ENCODE measurements at places on chromosomes 13 and 19.
A peak's percentile ranks its signal among the peaks of the same experiment; 100 is the strongest.

DNA sequence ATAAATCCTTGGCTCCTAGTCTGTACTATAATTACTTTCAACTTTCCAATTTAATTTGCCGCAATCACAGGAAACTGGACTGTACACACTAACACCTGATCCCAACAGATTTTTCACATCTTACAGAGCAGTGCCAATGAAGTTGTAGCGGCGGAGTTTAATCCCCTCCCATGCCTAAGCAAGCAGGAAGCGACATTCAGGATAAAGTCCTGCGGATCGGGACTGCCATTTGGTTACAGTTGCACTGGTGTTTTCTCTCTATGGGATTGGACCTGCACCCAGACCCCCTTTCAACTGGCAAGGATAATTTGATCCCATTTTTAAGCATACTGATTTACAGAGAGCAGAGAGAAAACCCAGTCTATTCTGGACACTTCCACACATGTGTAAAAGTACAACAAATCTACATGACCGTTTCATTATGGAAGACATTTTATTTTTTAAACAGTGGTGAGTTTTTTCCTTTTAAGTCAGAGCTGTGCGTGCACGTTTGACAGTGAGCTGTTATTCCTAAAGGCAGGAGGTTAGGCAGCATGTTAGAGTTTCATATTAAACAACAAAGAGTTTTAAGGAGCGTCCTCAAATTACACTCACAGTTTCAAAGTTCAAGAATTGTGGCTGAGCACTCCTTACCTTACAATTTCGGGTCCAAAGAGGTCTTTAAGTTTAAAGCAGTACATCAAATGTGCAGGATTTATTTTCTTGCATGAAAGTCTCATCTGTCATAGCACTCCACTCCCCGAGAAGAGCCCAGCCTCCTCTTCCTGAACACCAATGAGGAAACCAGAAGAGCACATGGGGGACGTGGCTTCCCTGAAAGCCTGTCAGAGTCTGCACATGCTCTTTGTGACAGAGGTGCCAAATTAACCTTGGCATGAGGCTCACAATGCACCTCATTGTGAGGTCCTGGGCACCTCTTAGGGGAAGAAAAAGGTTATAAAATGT lies 141.6 kb upstream of the RFC3 start:
- DNase-seq, result peak; percentile 65

DNA sequence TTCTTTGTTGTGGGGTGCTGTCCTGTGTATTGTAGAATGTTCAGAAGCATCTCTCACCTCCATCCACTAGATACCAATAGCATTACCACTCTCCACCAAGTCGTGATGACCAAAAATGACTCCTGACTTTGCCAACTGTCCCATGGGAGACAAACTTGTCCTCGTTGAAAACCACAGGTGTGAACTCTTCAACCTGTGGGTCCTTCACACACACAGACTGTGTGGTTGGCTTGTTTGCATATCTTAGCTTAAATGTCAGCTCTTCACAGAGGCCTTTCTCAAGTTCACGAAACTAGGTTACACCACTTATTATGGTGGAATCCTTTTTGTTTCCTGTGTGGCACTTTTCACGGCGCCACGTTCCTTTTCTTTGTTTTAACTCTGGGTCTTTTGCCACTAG lies 6.8 kb downstream of the GPC5 start:
- no peak for DNase-seq

GRCh38 chr19:18995804-18996241 lies 37.5 kb downstream of the SUGP2 start:
- DNase-seq, result peak; percentile 88

DNA sequence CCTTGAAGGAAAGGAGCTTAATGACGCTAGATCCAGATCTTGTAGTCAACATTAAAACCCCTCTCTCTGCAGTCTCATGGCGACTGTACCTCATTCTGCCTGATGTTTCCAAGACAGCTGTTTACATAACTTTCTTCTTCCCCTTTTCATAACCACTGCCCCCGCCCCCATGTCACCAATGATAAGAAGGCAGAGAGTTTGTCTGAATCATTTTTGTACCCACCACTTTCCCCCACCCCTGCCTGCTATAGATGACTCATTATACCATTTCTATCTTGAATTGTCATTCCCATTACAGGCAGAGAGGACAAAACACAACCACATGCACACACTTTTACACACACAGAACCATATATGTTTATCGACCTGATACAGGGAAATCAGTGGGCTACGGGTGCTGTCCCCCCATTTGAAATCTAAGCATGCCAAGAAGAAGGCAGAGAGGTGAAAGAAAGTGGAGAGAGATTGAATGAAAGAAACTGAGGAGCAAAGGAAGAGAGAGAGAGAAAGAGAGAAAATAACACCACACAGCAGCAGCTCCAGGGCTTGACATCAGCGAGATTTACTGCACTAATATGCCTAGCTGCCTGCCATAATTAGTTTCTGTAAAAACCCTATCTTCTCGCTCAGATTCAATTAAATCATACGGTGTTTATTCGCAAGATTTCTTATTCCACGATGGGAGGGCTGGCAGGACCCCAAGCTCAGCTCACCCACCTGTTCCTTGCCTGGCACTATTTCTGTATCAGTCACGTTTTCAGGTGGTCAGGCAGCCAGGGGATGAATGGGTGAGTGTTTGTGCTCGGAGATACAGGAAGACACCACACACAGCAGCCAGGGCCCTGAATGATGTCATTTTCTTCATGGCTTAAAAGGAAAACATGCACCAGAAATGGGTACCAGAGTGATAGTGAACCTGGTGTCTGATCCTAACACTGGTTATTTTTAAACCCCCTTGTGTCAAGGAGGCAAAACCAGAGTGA lies 114.3 kb upstream of the SERP2 start:
- DNase-seq, result peak; percentile 56

DNA sequence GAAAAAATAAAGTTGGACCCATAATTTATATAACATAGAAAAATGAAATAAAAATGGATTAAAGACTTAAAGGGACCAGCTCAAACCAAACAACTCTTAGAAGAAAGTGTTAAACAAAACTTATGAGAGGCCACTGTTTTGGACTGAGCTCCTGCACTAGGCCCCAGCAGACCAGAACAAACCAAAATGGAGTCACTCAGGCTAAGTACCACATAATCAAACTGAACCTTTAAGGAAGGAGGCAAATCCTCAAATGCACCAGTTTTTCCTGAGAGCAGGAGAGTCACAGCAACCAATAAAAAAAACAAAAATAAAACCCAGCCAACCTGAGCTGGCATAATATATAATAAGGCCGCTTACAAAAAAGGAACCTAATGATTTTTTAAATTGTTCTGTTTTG lies 10.3 kb upstream of the OR10H1 start:
- no peak for DNase-seq

GRCh38 chr13:56864451-56864850 lies 276.3 kb upstream of the PRR20A start:
- DNase-seq, result no peak

GRCh38 chr19:11100049-11100448 lies 10.8 kb downstream of the LDLR start:
- DNase-seq, result no peak

DNA sequence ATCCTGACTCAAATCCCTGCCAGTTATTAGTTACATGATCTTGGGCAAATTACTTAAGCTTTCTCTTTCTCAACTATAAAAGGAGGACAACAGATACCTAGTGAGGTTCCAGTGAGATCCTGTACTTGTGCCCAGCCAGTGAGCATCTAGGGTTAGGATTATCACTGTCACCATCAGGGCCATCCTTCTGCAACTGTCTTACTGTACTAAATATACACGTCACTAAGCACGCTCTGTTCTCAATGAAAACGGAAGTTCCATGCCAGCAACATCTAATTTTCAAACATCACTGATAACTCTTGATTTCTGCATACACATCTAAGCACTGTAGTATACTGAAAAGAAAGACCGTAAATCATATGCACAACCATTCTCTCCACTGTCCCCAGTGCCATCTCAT lies 70.0 kb downstream of the FOXO1 start:
- DNase-seq, result no peak

GRCh38 chr13:95948656-95949055 lies 104.5 kb downstream of the UGGT2 start:
- DNase-seq, result peak; percentile 29

DNA sequence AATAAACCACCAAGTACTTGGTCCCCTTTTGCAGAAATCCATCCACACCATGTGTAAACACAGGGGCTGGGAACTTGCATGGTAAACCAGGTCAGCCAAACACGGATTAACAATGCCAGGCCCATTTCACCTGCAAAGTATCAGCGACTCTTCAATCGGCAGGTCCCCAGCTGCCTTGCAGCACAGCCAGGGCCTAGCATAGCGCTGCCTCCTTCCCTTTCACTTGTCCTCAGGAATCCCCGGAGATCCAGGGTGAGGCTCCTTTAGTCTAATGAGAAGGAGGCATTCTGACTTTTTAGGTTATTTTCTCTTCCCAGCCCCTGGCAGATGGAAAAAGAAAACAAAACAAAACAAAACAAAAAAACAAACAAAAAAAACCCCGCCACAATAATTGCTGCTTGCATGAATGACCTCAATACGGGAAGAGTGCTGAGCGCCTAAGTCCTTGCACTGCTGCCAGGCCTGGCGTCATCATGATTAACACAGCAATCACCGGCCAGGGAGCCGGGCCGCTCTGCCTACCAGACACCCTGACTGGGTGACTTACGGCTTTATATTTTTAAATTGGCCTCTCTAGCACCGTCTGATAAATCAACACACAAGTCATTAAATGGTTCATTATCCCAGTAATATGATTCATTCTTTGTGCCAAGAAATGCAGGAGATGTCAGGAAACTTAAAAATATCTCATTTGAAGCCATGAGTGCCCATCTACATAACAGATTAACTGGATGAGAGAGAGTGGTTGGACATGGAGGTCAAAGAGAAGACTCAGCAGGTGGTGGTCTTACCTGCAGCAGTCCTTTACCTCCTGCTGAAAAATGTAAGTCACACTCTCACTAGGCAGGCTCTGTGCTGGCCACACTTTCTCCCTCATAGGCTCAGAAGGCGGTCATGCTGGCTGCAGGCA lies 692.7 kb downstream of the UQCRFS1 start:
- peak; percentile 61 for DNase-seq

DNA sequence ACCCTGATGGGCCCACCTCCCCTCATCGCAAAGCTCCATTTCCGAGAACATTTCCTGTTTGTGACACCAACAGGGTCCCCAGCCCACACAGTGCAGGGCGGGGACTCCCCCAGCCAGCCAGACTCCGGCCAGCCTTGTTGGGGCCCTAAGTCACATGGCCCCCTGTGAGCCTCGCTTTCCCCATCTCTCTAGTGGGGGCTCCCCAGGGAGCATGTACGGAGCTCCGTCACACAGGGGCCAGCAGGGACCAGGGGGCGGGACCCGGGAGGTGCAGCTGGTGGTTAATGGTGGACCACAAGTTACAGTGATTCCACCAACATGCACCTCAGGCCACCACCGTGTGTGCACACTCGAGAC lies 1.7 kb downstream of the TBXA2R start:
- no peak for DNase-seq

DNA sequence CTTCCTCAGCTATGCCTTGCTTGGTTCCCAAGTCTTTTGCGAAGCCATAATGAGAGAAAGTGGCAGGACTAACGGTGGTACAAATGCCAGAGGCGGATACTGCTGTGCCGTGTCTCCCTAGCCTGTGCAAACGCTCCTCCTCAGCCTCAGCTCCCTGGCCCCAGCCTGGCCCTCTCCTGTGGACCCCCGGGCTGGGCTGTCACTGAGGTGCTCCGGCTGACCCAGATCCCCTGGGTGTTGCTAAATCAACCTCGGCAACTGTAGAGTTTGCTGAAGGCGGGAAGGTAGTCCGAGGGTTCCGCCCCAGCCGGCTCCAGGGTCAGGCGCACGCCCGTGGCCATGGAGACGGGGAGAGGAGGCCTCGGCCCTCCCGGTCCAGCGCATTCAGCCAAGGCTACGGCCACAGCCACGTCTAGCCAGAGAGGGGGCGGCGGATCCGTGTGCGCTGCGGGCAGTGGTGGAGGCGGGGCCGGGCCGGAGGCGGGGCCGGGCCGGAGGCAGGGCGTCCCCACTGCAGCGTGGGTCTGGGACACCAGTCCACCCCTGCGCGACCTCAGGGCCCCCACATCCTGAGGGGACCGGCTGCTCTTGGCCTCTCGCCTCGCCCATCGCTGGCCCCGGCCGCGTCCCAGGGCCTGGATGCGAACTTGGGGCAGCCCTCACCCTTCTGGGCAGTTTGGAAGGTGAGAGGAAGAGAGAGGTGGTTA lies 16.4 kb upstream of the ZNF492 start:
- no peak for DNase-seq

DNA sequence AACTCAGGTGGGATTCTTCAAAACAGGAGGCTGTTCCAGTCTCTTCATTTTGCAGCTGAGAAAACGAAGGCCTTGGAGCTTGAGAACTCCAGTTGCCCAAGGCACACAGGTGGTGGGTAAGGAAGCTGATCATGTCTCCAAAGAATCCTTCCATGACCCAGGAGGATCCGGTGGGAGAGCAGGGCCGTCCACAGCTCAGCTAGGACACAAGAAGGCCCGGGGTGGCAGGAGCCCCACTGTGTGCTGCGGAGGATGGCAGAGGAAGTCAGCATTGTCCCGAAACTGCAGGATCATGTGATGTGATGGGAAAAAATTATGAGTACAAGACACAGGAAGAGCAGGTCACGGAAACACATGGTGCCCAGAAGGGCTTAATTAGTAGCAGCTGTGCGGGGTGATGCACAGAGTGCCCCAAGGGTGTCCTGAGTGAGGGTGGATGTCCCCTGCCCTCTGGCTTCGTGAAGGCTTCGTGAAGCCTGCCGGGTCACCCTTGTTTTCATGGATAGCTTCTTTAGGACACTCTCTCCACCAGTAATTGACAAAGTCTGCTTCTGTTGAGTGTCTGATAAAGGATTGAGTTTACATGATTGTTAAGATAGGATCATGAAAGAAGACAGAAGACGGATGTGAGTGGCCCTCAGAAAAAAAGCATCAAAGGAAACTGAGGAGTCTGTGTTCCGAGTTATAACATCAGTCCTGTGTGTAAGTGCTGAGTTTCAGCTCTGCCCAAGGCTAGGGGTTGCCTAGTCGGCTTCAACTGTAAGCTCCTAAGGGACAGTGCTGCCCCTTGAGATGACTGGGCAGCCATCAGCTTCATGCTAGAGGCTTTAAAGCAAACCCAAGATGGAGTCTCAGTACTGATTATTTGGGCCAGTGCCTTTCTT lies 33.8 kb upstream of the SACS start:
- no peak for DNase-seq

DNA sequence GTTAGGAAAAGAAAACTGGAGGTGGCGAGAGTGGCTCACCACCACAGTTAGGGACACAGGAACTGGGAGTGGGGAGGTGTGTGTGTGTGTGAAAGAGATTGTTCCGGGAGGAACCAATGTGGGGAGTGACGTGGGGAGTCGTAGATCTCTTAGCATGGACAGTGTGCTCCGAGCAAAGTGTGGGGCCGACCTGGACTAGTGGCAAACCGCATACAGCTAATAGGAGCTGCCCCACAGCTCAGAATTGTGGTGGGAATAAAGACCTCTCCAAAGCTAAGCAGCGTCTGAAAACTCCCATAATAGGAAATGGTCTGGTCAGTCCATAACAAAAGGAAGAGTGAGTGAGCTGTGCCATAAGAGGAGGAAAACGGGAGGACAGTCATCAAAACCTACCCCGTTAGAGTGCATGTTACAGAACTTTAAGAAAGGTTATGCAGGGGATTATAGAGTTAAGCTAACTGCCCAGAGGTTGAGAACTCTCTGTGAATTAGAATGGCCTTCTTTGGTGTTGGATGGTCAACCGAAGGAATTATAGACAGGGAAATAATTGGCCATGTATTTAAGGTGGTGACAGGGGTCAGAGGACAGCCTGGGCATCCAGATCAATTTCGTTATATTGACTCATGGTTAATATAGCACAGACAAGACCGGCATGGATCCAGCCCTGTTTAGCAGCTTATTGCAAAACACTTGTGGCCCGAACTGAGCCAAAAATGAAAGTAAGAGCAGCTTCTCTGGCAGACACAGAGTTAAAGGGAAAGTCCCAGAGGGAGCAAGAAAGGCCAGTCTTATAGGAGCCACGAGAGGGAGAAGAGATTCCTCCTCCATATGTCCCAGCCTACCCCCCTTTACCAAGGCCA lies 8.9 kb upstream of the SLC15A1 start:
- peak; percentile 59 for DNase-seq

Measured in kidney tubule cell (primary cell).